ENCODE measurements at places on chromosomes 4 and X. TPM values are rescaled to one million over a fixed set of nuclear protein-coding genes. Genes with fewer than 3 reads are reported as not detected.
A peak's percentile ranks its signal among the peaks of the same experiment; 100 is the strongest.

The NR0B1 gene
- total RNA-seq: 0.31 TPM

The ADH7 gene
- not detected for total RNA-seq

The EIF2S3 gene
- total RNA-seq: 313 TPM

The P2RY4 gene
- 0.16 TPM for total RNA-seq

The TLL1 gene
- total RNA-seq: 0.78 TPM

The CFP gene
- 0.62 TPM for total RNA-seq

The AGTR2 gene
- under 0.01 TPM for total RNA-seq

The SMIM43 gene
- 0.94 TPM for total RNA-seq

The RENBP gene
- 2.8 TPM for total RNA-seq

The CD38 gene
- total RNA-seq: 6.1 TPM

GRCh38 chrX:1012678-1013300, 199.7 kb downstream of the CRLF2 start:
- DNase-seq: no peak

DNA sequence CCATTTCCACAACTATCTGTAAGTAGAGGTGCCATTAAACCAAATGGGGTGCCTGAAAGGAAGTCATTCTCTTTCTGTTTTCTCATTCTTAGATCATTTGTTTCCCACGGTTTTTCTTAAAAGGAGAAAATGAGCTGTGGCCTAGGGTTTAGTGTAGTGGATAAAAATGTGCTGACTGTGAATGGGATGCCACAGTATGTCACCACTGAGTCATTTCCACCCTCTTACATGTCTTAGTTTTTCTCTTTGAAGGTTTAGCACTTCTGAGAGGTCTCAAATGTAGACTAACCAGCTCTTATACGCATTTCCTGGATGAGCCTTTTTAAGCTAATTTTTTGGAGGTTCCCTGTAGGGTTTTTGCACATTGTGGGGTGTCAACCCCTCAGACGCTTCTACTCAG, 244.5 kb upstream of the SPANXN1 start:
- DNase-seq: no peak

GRCh38 chr4:22363036-22363435, 152.8 kb downstream of the ADGRA3 start:
- no peak for DNase-seq

- DNase-seq: no peak
These were observed 484.2 kb upstream of the BOD1L1 start for GRCh38 chr4:14111730-14112181.

DNA sequence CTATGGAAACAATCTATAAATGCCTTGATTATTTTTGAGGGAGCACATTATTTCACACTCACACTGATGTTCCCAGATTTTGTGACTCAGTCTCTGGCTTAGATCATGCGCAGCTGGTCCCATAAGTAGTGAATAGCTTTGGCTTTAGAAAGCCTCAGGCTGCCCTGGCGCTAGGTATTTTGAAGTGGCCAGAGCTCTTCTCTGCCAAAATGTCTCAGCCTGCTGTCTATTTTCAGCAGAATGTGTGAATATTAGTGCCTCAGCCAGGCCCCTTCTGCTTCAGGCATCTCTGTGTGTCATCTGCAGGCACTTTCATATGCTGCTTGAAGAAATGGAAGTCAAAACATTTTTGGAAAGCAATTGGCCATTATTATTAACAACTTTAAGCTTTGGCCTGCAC, 931.0 kb upstream of the INTU start:
- no peak for DNase-seq

DNA sequence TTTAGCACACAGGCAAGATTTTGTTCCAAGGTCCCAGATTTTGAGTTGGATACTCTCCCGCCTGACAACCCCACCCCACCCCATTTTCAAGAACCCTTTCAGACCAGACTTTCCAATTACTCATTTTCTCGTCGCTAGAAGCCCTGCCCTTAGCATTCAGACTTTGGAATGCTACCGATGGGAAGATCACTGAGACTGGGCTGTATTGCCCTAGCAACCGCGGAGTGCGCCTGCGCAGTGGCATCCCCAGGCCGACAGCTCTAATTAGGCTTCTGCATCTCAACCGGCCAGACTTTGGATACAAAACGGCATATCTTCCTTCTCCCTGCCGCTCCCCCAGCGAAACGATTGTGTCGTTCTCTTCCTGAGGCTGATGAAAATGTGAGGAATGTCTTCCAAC, 3.4 kb downstream of the MAGEE2 start:
- peak; percentile 32 for DNase-seq

DNA sequence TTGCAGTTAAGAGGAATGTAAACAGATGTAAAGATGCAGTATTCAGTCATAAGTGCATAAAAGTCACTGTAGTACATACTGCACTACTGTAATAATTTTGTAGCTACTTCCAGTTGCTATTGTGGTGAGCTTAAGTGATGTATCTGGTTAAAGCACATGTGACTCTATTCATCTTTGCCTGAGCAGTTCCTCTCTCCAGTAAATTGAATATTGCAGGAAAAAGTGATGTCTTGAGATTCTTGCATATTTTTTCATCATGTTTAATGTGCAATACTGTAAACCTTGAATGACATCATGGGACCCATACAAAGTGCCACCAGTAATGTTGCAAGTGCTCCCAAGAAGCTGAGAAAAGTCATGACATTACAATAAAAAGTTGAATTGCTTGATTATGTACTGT, 9.6 kb downstream of the UBA6 start:
- no peak for DNase-seq

GRCh38 chr4:7805533-7806337, 133.9 kb downstream of the AFAP1 start:
- no peak for DNase-seq

GRCh38 chr4:26272654-26273615, 47.9 kb upstream of the RBPJ start:
- DNase-seq: no peak

GRCh38 chr4:73432169-73433000, 3.6 kb upstream of the AFP start:
- DNase-seq: no peak

DNA sequence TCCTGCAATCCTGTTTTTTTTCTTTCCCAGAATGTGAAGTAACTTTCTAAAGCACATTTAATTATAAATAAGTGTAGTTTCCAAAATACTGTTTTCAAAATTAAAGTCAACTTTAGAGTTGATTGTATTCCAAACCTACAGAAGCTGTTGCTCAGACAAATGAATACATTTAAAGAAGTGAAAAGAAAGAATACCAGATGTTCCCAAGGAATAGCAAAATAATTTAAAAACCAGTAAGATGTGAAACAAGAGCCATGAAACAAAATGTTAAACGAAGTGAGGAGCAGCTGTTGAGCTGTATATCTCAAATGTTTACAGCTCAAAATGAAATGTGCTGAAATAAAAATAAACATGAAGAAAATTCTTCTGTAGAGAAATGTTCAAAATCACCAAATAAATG, 627.4 kb upstream of the NDST4 start:
- no peak for DNase-seq

DNA sequence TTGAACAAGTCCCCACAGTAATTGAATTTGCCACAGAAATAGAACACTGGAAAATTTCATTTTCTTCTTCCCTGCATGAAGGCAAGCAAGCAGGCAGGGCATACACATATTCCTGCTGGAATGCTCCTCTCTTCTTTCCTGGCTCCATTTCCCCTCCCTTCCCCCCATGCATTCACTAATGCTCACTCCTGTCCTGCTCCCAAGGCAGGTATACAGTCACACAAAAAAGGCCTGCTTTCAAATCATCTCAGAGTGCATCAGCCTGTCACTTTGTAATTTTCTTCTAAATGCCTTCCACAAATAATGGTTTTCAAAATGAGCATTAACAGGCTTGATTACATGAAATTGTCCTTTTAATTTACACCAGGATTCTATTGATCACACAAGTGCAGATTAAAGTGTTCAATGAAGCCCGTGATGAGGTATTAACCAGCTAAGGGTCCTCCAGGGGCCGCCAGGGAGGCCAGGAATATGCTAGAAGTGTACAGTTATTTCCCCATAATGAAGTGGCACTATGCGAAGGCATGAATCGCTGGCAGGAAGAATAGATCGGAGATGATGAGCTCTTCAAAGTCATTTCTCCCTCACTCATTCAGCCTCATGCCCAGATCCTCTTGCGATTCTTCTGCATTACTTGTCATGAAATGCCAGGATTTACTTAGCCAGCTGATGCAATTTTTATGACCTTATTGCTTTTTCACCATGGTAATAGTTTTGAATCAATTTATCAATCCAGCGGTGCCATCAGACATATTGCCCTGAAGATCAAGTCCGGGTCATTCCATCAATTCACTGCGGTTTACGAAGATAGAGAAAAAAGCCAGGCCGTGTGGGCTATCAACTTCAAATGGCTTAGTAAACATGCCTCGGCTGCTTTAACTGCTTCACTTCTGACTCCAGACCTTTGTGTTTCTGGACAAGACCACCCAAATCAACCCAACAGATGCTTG, 243.5 kb downstream of the GPAT3 start:
- DNase-seq: no peak

GRCh38 chr4:155270671-155271070, 62.2 kb downstream of the NPY2R start:
- no peak for DNase-seq

DNA sequence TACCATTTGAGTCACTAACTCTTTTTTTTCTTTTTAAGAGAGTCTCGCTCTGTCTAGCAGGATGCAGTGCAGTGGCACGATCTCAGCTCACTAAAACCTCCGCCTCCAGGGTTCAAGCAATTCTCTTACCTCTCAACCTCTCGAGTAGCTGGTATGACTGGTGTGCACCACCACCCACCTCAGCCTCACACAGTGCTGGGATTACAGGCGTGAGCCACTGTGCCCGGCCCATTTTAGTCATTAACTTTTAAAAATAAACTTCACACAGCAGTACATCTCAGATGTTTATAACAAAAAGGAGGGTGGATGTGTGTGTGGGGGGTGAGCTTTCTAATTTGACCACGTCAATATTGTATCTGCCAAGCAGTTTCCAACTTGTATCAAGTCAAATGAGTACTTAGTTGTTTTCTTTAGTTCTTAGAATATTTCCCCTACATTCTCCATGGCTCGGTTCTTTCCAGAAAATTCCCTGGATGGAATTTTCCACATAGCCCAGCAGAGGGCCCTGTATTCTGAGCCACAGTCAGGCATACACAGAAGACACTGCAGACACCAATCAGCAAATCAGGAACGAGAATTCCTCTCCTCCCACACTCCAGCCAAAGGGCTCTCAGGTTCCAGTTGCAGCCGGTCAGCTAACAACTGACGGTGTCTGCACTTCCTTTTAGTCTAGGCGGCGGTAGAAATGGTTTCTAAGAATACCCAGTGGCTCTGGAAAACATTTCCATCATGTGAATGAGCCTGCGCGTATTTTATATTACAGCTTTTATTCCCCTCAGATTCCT, 20.1 kb upstream of the ARAF start:
- peak; percentile 74 for DNase-seq

GRCh38 chr4:188146618-188147017, 7.4 kb downstream of the TRIML1 start:
- no peak for DNase-seq

- no peak for DNase-seq
These were observed 128.3 kb upstream of the EPHA5 start for GRCh38 chr4:65798498-65799127.

DNA sequence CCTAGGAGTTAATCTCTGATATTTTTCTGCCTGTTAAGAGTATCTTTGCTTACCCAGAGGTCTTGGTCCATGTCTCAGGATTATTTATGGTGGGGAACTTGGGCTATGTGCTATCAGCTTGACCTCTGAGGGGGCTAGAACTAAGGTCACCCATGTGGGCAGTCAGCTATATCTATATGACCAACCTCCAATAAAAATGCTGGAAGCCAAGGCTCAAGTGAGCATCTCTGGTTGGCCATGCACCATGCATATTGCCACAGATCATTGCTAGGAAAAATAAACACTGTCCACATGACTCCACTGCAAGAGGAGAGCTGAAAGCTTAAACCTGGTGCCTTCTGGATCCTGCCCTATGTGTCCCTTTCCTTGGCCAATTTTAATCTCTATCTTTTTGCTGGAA, 196.5 kb upstream of the SLC7A11 start:
- DNase-seq: no peak

GRCh38 chr4:86960557-86960961, 25.7 kb downstream of the AFF1 start:
- no peak for DNase-seq

DNA sequence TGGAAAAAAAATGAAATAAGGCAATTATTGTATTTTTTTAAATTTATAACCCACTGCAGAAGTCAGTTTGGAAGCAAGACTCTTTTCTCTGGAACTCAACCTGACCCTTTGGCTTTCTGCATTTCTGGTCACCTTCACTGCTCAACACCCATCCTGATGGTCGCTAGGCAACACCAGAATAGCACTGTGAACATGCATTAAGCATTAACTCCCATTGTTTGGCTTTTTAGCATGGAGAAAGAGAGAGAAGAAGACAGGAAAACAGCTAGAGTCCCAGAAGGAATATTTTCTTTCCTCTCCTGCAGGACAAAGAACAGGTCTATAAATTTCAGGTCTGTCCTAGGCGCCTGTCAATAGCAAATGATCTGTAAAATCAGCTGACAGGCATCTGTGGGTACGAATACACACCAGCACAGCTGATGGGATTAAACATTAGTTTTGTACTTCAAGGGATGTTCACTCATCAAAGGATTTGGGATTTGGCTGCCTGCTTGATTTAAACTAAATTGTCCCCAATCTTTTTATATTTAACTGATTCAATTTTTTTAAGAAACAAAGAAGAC, 137.2 kb upstream of the ETNPPL start:
- DNase-seq: no peak

DNA sequence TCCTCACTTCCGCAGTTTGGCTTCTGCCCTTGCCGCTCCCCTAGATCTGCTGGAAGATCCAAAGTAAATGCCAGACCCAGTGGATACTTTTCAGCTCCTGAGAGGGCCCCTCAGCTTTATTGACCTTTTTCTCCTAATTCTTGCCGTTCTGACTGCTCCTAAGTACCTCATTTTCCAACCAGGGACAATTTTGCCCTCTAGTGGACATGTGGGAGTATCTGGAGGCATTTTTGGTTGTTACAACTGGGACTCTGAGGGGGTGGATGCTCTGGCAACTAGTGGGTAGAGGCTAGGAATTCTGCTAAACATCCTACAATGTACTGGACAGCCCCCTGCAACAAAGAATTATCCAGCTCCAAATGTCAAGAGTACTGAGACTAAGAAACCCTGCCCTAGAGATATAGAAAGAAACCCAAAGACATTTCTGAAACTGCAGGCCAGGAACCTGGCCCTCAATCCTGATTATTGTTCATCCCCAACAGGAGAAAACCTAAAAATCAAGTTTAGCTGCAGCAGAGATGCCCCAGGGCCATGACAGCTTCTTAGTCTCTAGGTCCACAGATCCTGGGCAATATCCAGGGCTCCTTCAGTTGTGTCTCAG, 3.4 kb downstream of the TEX13B start:
- DNase-seq: no peak

GRCh38 chr4:167119392-167119791, 114.9 kb downstream of the SPOCK3 start:
- DNase-seq: no peak

- no peak for DNase-seq
These were observed 52.2 kb downstream of the SPATA18 start for GRCh38 chr4:52103319-52103718.

Measured in occipital lobe (tissue), 3 donors.